Stimulated activated CD8-positive, alpha-beta memory T cell treated with anti-CD3 and anti-CD28 coated beads, Interleukin-7, amount 100 ng/mL, for 1 hour (primary cell): ENCODE measurements at places on chromosomes 1 and 21.

DNA sequence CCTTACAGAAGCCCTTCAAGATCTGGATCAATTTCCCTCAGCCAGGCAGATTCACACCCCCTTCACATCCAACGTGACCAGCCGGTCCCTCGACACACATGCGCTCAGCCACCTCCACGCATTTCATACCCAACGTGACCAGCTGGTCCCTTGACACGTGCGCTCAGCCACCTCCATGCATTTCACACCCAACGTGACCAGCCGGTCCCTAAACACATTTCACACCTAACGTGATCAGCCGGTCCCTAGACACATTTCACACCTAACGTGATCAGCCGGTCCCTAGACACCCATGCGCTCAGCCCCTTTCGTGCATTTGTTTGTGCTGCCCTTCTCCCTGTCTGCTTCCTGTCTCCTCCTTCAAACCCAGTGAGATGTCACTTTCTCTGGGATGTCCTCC is 8.8 kb upstream of the PAFAH2 start:
- DNase-seq = no peak

DNA sequence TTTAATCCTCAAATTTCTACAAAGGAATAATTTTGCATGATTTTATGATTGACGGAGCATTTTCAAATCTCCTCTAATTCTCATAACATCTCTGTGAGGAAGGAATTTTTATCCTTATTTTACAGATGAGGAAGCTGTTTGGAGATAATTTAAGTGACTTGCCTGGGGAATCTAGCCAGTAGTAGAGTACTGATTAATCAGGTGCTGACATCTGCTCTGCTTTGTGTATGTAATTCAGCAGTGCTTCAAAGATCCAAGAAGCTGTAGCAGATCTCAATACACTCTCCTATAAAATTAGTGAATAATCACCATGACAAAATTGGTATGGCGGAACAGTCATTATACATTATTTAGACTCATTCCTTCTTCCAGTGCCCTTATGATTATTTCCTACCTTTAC is 46.0 kb downstream of the DPH5 start:
- no peak for DNase-seq

- DNase-seq = no peak
Measured at GRCh38 chr1:158203693-158204457, 23.2 kb downstream of the CD1D start.

DNA sequence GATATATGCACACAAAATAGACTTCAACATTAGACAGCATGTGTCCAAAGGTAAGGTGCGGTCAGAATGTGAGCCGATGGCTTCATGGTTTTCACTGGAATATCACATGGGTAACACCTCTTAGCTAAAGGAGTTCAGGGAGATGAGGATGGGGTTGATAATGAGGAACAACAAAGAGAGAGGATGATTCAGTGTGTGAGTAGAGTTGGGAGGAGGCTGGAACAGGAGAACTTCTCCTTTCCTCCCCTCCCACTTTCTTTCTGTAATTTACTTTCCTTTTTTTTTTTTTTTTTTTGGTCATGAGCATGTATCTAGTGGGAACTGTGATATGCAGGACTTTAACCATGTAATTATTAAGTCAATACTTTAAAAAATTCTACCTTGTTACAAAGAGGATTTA is 99.4 kb downstream of the FASLG start:
- DNase-seq = no peak

- no peak for DNase-seq
Measured at GRCh38 chr1:222167896-222168295, 380.0 kb downstream of the HHIPL2 start.
